ENCODE measurements at places on chromosomes 6 and 20.

DNA sequence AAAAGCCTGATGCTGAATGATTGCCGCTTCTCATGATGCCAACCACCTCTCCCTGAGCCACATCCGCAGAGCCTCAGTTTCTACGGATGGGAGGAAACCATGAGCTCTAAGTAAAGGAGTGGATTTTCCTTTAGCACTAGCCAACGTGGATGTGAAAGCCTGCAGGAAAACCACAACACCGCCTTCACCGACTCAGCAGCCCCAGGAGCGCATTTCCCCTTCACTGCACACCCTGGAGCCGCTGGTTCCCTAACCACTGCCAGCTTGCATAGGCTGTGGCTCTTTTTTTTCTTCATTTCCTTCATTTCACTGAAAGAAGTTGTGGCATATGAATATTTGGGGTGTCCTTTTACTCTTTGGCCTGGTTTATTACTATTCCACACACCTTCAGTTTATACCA, 50.5 kb upstream of the SSTR4 start:
- no peak for DNase-seq

- peak; percentile 13 for DNase-seq
Measured at GRCh38 chr20:25629816-25630499, 6.1 kb upstream of the NANP start.

DNA sequence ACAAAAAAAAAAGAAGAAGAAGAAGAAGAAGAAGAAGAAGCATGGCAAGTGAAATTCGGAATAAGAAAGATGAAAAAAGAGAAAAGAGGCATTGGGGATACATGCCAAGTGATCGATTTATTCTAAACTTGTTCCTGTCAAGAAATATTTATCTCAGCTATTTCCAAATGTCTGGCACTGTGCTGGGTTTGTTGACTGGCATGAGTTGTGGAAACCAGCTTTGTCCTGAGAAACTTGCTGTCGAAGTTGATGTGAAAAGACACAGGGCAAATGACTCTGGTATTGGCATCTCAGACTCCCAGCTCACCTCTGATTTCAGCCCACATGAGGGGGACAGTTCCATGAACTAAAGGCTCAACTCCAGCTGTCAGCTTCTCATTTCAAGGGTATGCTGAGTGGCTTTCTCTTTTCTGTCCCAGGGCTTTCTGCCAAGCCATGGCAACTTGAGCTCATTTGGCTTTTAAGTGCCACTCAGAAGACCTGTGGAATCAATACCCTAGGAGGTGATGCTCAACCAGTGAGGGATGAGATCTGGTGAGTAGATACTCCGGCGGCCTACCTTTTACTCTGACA, 253.3 kb upstream of the JAG1 start:
- no peak for DNase-seq

GRCh38 chr6:132607544-132608233, 16.4 kb downstream of the TAAR2 start:
- DNase-seq, result no peak

DNA sequence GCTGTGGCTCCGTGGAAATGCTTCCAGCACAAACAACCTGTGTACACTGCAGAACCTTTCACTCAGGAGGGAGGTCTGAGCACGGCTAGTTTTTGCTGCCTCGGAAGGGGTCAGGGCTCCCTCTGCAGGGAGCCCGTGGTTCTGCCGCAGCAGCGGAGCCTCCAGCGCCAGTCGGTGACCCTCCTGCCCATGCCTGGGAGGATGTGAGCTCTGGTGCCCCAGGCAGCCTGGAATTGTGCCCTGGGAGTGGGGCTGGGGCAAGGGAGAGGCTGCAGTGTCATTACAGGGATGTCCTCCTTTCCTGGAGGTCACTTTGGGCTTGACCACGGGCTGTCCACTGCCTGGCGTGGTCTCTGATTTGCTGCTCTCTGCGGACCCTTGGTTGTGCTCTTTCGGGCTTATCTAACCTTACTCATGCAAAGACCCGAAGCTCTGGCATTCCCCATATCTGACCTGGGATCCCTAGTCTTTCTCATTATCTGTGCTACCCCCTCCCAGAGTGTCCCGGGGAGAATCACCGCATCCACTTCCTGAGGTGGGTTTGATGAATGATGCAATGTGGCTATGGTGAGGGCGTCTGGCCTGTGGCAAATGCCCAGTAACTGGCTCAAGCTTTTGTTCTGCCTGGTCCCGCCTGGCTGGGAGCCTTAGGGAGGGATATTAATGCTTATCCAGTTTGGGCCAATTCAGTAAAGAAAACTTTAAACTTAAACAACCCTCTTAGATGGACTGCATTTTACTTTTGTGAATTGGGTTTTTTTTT, 59.6 kb upstream of the TAGAP start:
- peak; percentile 88 for DNase-seq

GRCh38 chr20:20205862-20206236, 153.5 kb downstream of the CFAP61 start:
- DNase-seq, result no peak

DNA sequence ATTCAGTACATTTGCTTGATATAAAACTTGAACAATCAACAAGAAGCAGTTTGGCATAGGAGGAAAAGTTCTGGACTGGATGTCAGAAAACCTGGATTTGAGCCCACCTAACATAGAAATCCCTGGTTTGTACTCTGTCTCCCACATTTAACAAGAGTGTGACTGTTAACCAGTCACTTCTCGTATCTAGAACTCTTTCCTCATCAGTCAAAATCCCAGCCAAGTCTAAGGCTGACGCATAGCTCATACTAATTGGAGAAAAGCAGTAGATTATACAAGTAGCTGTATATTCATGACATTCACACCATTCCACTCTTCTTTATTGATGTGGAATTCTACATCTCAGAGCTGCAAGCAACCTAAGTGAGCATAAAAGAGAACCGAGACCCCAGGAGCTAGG, 222.7 kb downstream of the PHACTR1 start:
- no peak for DNase-seq

DNA sequence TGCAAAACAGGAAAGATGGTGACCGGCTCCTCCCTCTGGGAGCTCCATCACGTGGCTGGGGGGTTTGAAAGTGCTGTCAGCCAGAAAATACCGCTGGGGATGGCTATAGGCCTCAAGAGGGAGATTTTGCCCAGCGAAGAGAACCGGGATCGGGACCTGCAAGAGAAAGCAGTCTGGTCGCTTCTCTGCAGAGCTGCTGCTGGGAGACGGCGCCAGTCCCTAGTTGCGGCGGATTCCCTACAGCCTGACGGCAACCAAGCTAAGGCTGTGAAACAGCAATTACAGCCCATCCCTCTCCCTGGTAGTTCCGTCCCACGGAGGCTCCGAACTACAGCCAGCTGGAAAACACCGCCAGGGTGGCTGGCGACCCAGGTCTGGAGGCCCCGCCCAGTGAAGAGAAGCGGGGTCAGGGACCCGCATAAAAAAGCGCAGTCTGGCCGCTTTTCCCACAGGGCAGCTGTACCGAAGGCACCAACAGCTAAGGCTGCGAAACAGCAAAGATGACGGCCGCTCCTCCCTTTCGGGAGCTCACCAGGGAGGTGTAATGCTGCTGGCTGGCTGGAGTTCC, 238.1 kb upstream of the IRAK1BP1 start:
- DNase-seq, result no peak

DNA sequence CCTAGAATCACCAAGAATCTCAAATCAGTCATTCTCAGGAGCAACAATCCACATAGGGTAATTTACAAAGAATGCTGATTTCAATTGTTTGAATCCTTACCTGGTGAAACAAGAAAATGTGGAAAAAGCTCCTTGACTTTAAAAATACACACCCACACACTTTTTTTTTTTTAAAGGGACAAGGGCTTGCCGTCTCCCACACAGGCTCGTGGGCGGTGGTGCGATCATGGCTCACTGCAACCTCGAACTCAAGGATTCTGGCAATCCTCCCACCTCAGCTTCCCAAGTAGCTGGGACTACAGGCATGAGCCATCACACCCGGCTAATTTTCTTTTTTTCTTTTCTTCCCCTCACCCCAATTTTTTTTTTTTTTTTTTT, 30.7 kb downstream of the PARD6B start:
- DNase-seq, result no peak

- no peak for DNase-seq
Measured at GRCh38 chr6:25275436-25275835, 3.7 kb upstream of the CARMIL1 start.

GRCh38 chr20:662277-663192, 9.5 kb upstream of the SRXN1 start:
- DNase-seq, result no peak

- no peak for DNase-seq
Measured at GRCh38 chr20:3222635-3223600, 13.6 kb downstream of the ITPA start.

Data from activated CD4-positive, alpha-beta T cell treated with anti-CD3 and anti-CD28 coated beads, Interleukin-2, Interleukin-6, amounts not matched to agents 100 ng/mL and 50 ng/mL, durations not matched to agents 16 hours and 8 hours (primary cell).